ENCODE measurements at places on chromosomes 5 and 9.

DNA sequence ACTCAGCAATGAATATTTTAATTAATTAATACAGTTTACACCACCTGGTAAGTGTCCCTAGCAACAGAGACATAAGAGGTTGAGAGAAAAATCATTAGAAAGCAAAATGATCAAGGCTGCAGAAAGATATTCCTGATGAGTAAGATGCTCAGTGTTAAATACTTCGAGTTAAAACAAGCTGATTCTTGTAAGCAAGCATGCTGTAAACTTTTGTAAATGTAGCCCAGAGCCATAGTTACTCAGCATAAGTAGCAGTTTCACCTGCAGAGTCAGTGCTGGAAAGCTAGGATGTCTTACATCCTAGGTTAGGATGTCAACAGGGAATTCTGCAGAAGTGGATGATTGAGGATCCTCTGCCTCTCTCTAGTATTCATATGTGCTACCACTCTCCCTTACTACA is 4.2 kb downstream of the PRKACG start:
- no peak for DNase-seq

DNA sequence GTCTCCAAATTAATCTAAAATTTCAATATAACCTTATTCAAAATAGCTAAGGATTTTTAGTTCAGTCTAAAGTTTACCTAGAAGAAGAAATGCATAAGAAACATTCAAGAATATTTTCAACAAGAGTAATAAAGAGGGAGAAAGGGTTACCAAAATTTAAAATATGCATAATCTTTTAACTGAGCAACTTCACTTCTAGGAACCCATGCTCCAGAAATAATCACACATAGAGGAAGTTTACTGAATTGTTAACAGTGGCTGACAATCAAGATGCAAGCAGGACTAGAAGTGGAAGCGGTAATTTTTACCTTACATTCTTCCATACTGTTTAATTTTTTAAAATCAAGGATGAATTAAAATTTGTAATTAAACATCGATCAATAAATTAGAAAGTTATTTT is 1.9 kb downstream of the PJA2 start:
- no peak for DNase-seq

DNA sequence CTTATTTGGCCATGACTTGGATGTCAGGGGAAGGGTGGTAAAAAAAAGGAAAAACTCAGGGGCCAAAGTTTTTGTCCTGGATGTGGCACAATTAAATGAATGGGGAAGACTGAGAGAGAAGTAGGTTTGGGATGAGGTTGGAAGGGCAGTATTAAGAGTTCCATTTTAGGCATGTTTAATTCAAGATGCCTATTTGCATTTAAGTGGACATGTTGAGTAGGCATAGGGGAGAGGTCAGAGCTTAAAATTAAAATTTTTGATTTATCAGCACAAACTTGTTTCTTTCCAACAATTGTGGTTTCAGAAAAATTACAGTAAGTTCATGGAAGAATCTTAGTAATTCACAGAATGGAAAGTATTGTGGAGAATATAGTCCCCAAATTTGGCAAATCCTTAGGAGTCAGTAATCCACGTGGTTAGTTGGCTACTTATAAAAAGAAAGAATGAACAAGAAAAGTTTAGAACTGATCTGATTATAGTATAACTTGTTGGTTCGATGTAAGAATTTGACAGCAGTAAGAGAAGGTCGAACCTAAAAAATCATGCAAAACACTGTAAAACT is 265.9 kb downstream of the SAXO1 start:
- DNase-seq = no peak

DNA sequence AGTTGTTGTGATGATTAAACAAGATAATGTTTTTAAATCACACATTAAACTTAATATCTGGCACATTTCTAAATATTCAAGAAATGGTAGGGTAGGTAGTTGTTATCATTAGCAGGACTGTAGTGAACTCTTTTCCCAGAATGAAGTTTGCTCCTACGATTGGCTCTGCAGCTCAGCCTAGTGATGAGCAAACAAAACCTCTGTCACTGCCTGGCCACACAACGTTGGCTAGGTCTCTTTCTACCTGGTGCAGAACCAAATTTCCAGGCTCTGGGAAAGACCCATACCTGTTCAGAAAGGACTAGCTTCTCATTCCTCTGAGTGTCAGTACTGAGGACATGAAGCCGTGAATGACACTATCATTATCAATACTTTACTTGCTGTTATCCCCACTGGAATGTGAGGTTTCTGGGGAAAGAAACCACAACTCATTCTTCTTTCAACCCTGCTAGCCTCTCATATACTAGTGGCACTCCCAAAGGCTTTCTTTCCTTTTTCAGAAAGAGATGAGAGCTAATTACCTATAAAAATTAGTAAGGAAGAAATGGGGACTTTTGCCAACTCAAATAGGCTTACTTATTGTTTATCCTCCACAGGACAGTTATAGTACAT is 219.3 kb upstream of the TRIM32 start:
- DNase-seq = no peak

DNA sequence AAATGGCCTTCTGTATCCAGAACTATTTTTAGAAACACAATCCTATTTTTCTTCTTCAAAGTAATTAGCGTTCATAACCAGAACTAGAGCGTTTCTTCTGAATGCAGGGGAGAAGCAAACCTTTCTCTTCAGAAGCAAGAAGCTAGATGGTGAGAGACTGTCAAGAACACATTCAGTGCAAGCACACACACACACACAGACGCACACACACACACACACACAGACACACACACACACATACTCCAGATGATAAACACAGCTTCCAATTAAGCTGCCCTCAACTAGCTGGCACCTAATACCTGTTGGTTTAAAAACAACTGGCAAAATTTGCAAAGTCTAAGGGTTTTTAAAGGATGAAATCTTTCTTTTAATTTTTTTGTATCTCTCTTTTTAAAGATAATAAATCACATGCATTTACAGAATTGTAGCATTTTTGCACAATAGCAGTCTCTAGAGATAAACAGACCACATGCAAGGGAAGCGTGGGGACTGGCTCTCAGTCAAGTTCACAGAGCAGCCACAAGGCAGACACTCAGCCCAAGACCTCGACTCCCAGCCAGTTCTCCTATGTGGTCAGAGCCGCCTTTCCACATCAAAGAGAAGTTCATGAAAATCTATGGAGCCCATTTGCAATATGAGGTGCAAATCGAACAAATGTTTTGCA is 138.5 kb downstream of the TTLL11 start:
- no peak for DNase-seq

DNA sequence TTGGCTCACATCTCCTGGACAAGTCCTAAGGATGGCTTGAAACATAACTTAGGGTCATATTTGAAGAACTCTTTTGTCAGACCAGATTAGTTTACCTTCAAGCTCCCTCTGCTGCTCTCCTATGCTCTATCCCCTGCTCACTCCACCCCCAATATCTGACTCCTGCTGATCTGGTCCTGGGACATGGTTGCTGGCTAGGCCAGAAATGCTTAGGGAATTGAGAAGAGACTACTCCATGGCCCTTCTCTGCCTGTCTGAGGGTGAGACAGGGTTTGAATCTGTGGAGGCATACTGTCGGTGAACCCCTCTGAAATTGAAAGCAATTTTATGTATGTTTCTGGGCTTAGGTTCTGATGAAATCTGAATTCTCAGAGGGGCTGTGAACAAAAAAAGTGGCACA is 3.3 kb downstream of the OTULIN start:
- no peak for DNase-seq
